ENCODE measurements at places on chromosomes 5 and 9.

DNA sequence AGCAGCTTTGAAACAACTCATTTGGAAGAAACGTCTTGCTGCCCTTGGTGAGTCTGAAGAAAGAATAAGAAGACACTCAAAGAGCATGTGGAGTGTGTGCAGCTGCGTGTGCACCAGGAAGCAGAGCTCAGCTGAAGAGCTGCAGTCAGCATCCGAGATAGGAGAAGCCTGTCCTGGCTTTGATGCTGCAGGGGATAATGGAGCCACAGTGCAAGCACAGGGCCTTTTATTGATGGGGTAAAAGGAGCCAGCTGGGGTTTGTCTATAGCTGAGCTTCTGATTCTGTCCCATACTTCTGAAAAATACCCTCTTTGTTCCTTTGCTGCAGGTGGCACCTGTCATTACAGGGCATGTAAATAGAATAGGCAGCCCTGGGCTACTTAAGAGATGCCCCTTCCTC lies 375.7 kb upstream of the ZNF462 start:
- no peak for DNase-seq

DNA sequence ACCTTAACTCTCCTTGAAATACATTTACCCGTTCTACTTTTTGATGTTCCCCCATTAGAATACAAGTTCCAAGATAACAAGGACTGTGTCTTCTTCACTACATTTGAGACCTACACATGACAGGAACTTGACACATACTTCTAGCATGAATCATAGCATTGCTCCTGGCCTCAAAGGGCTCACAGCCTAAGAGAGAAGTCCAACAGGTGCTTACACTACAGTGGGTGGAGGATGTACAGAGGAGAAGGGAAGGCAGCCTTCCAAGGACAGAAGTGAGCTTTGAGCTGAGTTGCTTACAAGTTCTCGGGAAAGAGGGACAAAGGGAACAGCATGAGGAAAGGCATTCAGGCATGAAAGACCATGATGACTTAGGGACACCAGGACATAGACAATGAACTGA lies 56.9 kb upstream of the MSX2 start:
- no peak for DNase-seq

DNA sequence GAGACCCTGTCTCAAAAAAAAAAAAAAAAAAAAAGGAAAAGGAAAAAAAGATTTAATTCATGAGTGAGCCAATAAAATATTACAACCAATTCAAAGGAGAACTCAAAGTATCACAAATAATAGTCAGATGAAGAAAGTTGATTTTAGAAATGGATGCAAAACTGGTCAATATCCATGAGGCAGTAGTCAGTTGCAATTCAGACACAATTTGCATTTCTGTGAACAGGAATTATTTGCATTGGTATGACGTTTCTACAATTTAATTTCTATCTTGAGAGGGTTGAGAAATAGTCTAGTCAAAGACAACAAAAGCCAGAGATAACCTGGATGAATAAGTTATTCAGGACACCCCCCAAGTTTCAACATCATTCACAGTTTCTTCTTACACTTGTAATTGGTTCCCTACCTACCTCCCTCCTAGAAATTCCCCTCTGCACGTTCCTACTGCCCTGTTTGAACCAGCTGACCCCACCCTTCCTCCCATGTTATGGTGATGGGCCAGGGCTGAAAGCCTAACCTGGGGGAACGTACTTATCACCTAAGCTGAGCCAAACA lies 28.6 kb upstream of the CDKN2AIPNL start:
- DNase-seq = no peak

DNA sequence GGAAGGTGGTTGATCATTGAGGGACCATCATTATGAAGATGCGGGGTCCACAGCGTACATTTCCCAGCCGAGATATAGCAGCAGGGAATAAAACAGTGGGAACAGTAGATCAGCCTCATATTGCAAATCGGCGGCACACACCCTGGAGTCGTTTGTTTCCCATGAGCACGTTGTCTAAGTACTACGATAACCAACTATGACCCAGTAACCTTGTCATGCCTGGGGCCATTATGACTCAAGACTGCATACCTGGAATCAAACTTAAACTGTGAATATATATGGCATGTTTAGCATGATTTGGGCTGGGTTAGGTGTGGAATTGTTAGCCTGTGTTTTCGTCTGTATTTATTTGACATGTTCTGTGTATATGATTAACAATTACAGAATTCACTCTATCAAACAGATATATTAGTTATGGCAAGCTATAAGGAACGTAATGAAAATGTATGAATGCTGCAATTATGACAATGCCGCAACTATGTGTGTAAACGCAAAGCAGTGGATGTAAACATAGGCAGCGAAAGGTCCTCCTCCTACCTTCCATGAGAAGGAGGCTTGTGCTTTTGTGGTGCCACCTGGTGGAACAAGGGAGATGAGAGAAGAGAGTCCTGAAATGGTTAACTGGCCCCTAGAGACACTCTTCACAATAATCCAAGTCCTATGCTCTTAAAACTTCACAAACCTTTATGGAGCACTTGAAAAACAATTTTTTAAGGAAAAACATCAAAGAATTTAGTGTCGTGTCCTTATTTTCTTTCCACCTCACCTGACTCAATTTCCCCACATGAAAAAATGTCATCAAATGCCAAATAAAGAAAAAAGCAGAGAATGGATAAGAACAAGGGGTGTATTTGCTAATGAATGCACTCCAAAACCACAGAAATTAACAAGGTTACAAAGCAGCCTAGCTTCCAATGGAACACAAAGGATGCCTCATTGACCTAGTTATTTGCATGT lies 47.1 kb downstream of the SEMA5A start:
- no peak for DNase-seq

DNA sequence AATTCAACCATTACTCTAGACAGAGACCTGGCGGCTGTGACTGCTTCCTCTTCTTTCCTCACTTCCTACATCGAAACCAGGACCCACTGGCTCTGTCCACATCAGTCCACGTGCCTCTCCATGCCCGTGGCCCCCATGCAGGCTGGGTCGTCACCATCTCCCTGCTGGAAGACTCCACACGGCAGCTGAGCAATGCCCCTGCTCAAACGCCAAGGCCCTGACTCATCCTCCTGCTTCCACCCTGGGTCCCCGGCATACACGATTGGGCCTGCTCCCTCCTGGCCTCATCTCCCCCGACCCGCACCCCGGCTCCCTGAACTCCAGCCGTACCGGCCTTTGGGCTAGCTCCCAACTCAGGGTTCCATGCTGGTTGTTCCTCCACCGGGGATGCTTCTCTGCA lies 67.2 kb upstream of the IER5L start:
- DNase-seq = no peak

DNA sequence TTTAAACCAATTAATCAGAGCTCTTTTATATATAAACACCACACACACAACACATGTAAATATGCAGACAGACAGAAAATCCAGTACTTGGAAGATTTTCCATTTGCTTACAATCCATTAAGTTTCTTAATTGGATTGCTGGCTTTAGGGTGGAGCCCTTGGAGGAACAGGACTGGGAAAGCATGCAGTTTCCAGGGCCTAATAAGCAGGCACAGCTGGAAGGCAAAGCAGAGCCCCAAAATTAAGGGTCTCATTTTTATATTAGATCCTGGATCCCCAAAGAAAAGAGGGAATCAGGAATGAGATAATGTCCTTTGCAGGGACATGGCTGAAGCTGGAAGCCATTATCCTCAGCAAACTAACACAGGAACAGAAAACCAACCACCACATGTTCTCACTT lies 13.1 kb upstream of the SMC2 start:
- no peak for DNase-seq

DNA sequence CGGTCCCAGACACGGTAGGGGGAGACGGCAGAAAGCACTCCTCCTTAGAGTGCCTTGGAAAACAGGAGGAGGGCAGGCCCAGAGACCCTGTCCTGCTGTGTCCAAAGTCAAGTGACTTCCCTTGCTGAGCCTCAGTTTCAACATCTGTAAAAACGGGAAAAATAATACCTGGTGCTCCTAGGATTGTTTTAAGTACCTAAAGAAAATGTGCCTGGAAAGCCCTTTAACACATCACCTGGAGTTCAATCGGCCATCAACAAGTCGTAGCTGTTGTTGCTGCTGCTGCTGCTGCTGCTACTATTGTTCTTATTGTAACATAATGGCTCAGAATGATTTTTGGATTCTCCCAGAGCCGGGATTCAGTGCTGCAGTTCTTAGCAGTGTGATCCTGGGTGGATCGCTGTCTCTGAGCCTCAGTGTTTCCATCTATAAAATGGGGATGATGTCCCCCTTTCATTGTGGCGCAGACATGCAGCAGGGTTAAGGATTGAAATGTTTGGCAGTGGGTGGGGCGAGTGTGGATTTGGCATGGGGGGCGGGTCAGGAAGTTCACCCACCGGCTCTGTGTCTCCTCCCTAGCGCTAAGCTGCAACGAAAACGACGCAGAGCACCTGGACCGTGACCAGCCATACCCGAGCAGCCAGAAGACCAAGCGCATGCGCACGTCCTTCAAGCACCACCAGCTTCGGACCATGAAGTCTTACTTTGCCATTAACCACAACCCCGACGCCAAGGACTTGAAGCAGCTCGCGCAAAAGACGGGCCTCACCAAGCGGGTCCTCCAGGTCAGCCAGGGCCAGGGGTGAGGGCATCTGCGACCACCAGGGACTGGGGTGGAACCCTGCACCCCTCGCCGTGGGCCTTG lies 9.2 kb downstream of the LHX2 start:
- no peak for DNase-seq

GRCh38 chr5:125316391-125316790 lies 570.0 kb upstream of the ZNF608 start:
- DNase-seq = no peak

DNA sequence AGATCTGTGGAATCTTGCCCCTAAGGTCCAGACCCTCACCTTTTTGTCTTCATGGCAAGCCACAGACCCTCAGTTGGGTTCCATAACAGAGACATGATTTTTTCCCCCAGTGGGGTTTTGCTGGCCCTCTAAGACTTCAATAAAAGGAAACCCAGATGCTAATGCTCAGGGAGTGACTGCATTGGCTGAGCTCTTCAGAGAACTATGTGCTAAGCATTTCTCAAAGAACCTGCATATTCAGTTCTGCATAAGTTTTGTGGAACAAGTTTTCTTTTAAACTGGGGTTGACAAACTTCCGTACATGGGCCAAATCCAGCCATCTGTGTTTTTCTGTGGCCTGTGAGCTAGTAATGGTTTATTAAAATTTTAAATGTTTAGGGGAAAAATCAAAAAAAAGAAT lies 159.8 kb upstream of the GDNF start:
- DNase-seq = no peak

GRCh38 chr9:20985851-20986600 lies 45.4 kb downstream of the HACD4 start:
- DNase-seq = no peak

- DNase-seq = no peak
These were observed 54.1 kb downstream of the GDA start for GRCh38 chr9:72203205-72203803.

DNA sequence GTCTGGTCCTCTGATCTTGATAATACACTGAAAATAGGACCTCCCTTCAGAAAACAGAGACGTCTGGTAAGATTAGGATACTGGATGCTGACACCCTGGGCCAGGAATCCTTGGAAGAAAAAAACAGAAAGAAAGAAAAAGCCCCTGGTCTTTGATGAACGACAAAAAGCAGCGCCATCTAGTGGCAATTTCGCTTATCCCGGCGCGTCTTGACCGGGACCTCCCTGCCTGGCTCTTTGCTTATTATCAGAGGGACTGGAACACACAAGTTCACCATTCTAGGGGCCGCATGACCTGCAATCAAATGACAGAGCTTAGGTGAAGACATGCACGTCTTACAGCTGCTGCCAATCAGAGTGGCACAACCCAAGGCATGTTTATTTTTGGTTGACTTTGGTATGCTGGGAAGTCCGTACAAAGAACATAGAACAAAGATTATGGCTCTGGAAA lies 114.9 kb upstream of the NFIB start:
- no peak for DNase-seq

GRCh38 chr5:40364441-40364840 lies 315.3 kb upstream of the PTGER4 start:
- DNase-seq = no peak

DNA sequence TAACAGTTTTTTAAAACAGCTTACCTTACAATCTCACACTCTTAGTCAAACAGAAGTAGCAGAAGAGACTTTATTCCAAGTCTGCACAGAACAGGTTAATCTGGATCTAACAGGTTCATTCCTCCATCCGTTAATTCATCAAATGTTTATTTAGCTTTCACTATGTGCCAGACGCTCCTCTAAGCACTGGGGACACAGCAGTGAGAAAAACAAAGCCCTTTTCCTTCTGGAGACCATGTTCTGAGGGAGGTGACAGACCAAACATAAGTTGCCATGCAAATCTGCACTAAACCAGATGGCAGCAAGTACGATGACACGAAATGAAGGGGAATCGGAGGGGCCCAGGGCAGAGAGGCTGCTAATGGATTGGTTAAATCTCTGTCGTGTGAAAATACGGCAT lies 17.1 kb upstream of the GLIPR2 start:
- DNase-seq = no peak

DNA sequence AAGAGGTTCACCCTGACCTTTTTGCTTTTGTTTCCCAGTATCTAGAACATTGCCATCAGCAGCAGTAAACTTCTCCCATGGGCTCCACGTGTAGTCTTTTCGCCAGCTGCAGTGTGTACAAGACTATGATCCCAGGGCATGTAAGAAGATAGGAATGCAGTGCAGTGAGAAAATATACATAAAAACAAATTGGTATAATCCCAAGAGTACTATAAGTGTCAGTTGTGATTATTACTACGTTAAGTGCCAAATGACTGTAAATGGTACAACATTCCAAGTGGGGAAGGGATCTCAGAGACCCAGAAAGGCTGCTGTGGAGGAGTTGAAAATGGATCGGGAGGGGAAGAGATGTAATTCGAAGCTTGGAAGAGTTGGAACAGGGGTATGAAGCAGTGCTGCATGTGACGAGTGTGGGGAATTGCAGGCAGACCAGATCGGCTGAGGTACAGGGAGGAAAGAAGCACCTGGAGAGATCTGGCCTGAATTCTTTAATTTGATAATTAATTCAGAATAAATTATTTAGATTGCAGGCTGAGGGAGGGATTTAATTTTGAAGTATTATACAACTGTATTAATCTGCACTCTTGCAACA lies 95.1 kb downstream of the FBXL7 start:
- peak; percentile 26 for DNase-seq

- no peak for DNase-seq
These were observed 30.9 kb downstream of the NR4A3 start for GRCh38 chr9:99852617-99853016.

DNA sequence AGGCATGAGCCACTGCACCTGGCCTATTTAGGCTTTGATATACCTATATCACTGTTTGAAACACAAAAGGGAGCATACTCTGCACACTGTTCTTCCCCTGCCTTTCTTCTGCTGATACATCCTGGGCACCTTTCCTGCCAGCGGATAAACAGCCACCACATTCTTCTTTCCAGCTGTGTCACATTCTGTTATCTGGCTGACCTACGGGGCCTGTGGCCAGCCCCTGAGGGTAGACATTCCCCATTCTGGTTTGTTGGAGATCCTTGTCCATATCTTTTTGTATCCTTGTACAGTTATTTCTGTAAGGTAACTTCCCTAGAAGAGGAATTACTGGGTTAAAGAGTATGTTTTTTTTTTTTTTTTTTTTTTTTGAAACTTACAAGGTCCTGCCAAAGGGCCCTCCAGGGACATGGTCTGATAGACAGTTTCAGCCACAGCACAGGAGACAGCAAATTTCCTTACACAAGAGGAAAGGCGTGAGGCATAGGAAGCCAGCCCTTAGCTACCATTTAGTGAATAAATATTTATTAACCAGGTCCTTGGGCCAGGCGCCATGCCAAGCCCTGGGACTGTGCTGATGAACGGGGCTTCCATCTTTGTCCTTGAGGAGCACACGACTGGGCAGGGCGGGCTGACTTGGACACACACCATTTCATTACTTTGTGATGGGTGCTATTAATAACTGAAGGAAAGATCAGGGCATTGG lies 57.8 kb downstream of the ERGIC1 start:
- DNase-seq = no peak

GRCh38 chr5:23721336-23721735 lies 213.9 kb downstream of the PRDM9 start:
- DNase-seq = no peak

All from fibroblast of skin of left biceps (primary cell).